ENCODE measurements at places on chromosomes 7 and 10.
A peak's percentile ranks its signal among the peaks of the same experiment; 100 is the strongest.

DNA sequence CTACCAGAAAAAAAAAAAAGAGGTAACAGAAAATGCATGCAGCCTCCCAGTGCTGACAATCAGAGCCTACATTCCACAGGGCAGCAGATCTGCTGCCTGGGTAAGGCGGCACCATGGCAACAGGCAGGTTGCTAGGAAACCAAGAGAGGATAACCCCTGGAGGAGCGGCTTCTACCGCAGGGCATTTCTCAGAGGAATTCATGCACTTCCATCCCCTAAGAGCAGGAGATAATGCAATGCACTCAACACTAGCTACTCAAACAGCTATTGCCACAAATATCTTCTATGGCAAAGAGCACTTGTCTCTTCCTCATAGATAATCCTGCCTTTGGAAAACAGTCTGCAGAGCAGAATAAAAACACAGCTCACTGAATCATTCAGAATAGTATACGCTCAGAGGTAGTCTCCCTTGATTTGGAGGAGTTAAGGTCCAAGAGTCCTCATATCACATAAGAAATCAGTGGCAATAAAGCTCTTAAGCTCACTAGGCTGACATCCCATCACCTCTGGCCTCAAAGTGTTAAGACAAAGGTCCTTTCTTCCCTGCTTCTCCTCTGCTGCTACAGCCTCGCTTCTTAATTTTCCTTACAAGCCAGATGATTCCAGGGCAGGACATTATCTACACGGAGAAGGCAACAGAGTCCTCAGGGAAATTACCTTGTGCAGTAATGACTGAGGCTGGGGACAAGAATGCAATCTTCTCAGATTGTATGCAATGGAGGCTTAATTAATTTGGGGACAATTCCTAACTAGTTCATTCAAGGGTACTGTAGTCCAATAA is 10.7 kb downstream of the PSAP start:
- no peak for DNase-seq

DNA sequence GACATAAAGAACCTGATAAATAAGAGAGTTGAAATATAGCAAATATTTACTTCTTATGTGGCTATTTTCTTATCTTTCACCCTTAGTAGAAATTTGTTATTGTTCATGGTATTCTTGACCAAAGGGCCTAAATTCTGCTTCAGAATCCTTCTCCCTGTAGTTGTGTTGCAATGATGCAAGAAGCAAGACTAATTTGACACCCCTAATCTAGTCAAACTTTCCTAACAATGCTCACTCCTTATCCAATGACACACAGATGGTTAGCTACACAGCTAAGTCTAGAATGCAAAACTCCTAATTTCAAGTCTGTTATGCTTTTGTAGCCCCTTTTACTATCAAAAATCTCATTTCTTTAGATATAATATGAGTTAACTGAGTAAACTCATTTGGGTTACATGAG is 56.1 kb downstream of the TWIST1 start:
- DNase-seq: no peak

DNA sequence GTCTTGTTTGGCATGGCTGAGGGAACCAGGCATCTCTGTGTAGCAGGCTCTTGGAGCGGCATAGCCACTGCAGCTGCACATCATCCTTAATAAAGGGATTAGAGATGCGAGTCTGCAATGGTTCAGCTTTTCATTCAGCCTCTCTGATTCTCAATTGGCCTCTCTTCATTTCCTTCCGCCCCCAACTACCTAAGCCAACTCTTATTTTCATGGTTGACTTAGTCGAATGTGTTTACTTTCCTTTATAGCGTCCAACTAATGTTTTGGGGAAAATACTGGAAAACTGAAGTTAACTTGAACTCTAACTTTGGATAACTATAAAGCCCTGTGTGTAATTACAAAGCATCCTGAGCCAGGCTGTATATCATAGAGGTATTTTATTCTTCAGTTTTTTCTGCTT is 202.2 kb upstream of the KIAA1217 start:
- DNase-seq: no peak

DNA sequence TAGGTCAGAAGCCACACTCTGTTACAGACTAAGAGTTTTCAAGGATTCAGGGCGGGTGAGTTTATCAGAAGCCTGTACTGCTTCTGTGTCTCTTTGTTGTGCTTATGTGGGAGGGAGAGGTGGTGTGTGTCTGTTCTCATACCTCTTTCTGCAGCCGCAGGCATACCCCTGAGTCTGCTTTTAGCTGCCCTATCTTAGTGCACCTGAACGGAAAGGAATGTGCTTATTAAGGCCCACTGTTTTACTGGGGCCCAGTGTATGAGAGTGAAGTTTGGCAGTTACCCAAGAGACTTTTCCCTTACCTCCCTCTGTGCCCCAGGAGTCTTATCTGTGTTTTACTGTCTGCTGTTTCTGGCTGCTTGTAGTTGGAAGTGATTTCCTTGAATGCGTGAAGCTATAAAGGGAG is 104.3 kb downstream of the TYW1 start:
- no peak for DNase-seq

DNA sequence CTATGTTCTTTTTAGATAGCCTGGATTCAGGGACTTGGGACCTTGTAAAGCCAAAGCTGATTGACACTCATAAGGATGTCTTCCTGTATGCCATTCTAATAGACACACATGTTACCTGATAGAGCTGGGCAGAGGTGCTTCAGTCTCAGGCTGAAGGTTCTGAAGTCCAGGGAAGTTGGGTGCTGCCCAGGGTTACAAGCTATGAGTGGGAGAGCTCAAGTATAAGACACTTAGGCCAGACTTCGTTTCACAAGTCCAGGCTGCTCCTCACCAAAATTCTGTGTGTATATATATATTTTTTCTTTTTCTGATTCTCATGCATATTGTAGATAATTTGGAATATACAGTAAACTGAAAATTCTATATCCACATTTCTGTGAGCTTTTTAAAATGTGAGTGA is 144.2 kb downstream of the HDAC9 start:
- no peak for DNase-seq

- DNase-seq: no peak
Observed at GRCh38 chr7:159328096-159328495, 183.4 kb upstream of the VIPR2 start.

- no peak for DNase-seq
Observed at GRCh38 chr10:116785867-116786266, 43.5 kb upstream of the HSPA12A start.

- no peak for DNase-seq
Observed at GRCh38 chr10:5361966-5362365, 2.8 kb upstream of the UCN3 start.

- no peak for DNase-seq
Observed at GRCh38 chr7:149790146-149790548, 16.8 kb upstream of the ZNF467 start.

DNA sequence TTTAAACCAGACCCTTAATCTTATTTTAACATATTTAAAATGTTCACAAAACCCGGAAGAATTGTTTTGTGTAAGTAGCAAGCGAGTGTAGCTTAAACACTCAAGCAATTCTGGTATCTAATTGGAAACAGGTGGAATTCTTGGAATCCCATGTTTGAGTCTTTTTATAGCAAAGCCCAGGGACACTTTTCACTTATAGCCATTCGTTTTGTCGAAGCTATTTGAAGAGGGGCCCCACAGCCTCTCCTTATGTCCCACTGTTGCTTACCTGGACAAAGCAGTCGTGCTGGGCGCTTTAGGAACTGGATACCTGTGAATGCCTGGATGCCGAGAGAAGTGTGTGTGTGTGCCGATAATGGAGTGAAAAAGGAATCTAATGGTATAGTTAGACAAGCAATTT is 3.3 kb downstream of the CUX1 start:
- no peak for DNase-seq

DNA sequence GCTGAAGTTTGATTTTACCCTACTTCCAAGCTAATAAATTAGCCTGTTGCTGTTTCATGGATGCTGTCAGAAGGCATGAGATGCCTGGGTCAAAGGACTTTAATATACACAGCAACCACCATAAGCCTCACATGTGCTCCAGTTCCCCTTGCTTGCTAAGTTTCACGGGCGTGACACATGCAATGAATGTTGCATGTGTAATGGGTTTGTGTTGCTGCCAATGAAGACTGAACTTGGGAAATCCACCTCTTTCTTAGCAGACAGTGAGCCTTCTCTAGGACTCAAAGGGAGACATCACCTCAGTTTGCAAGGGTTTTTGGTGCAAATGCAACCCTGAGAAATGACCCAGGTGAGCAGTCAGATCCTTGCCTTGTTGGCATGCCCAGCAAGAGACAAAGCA is 505.5 kb upstream of the PODXL start:
- DNase-seq: no peak

- DNase-seq: no peak
Observed at GRCh38 chr10:129956876-129957673, 7.0 kb downstream of the EBF3 start.

GRCh38 chr10:132279873-132280645 is 27.7 kb downstream of the STK32C start:
- no peak for DNase-seq

DNA sequence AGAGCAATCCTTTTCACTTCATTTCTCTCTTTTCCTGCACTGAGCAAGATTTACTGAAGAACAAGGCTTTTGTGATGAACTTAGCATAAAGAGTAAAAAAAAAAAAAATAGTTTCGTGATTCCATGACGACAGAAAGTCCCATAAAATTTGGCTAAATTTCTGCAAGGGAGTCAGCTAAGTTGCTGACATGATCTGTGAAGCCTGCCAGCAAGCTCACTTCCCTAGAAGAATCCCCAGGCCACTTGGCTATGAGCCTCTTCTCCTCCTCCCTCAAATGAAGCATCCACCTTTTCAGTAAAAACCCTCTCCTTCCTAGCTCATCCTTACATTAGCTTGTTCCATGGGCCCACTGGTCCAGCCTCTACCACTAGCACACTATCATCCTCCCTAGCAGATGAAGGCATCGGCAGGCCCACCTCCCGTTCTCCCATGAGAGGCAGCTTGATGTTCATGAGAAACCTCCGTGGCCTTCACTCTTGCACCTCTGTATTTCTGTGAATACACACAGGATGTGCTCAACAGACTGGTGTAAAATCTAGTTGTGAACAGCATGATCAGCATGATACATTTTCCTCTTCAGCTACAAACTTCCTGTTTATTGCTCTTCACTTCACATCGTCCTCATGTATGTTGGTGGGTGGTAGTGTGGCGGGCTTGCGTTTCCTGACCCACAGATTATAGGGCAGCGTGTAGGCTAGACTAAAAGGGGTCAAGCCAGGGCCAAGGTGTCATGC is 30.9 kb downstream of the GIMAP8 start:
- DNase-seq: peak; percentile 11

Data from stimulated activated CD8-positive, alpha-beta memory T cell treated with anti-CD3 and anti-CD28 coated beads, Interleukin-4, amount 100 ng/mL, for 1 hour (primary cell).